ENCODE measurements at places on chromosomes 12 and 14.

DNA sequence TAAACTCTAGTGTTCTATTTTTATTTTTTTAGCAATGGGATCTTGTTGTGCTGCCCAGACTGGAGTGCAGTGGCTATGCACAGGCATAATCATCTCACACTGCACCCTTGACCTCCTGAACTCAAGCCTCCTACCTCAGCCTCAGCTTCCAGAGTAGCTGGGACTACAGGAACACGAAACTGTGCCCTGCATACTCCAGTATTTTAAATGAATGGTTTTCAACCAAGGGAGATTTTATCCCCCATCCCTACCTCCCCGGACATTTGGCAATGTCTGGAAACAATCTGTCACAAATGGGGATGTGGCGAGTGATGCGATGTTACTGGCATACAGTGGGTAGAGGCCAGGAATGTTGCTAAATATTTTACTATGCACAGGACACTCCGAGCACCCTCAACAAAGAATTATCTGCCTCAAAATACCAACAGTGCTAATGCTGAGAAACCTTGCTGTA, 2.1 kb downstream of the CBX5 start:
- no peak for DNase-seq

- DNase-seq: no peak
Measured at GRCh38 chr12:107779077-107779831, 4.8 kb downstream of the ASCL4 start.

DNA sequence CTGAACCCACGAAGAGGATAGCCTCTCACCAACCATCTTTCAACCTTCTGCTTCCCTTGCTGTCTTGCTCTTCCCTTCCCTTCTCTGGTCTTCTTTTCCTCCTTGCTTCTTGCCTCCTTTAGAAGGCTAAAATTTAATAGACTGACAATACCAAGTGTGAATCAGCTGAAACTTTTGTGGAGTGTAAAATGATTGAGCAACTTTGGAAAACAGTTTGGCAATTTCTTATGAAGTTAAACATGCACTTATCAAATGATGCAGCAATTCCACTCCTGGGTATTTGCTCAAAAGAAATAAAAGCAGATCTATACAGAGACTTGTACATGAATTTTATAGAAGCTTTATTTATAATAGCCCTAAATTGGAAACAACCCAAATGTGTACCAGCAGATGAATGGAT, 3.3 kb upstream of the KRT86 start:
- DNase-seq: no peak

DNA sequence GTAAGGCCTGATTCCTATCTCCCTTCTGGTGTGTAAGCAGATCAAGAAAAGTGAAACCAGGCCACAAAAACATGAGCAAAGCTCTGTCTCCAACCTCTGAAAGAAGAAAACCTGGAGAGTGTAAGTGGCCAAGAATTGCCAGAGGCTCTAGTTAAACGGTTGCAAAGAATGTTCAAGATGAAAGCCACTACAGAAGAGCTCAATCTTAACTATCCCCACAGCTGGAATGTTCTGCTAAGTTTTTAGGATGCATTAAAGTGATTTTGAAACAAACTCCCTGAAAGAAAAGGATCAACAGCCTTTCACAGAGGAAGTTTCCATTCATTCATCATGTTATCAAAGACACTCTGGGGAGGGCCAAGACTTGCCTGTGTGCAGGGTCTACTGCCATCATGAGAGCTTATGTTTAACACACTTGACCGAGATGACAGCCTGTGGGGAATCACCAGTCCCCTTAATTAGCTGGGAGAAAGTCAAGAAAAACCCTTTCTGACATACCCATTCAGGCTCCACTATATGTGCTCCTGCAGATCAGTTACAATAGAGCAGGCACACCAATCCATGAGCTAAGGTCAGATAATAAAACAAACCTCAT, 128.0 kb upstream of the OVCH1 start:
- DNase-seq: no peak

DNA sequence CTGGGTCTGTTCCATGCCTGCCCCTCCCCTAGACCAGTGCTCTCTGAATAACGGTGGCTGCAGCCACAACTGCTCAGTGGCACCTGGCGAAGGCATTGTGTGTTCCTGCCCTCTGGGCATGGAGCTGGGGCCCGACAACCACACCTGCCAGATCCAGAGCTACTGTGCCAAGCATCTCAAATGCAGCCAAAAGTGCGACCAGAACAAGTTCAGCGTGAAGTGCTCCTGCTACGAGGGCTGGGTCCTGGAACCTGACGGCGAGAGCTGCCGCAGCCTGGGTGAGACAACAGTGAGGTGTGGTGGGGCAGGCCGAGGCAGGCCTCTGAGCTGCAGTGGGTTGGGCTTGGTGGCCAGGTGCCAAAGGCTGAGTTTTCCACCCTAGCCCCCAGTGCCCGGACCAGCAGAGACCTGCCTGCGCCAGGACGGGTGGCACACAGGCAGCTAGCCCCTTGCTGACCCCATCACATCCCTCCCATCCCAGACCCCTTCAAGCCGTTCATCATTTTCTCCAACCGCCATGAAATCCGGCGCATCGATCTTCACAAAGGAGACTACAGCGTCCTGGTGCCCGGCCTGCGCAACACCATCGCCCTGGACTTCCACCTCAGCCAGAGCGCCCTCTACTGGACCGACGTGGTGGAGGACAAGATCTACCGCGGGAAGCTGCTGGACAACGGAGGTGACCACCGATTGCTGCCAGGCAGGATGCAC, 28.2 kb upstream of the LRP1-AS start:
- DNase-seq: peak; percentile 56

DNA sequence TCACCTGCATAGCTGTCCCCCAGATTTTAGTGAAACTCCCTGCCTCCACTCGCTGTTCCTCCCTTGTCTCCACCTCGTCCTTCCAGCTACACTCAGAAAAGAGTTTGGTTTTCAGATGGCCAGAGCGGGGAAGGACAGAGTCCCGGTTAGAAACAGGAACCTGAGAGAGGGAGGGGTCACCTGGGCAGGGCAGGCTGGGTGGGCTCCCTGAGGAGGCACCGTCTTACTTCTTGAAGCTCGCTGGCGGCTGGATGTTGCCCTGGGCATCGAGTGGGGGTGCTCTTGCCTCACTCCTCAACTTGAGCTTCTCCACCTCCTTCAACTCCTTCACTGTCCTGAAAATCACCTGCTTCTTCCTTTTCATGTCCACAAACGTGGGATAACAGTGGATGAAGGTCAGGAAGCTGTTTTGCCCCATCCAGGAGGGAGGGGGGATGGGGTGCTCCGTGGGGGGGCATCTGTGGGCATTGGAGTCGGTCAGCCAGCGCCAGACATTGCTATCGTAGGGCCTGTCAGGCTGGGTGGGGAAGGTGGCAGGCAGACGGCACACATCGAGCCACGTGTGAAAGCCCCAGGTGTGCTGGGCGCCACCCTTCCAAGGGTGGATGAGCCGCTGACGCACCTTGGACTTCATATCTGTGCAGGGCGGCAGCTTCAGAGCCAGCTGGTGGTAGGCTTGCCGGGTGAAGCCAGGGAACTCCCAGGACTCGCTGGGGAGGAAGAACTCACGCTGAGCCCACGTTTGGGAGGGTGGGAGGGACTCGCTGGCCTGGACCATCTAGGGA, 2.0 kb downstream of the TEX52 start:
- DNase-seq: no peak

- no peak for DNase-seq
Measured at GRCh38 chr12:93733928-93734327, 56.8 kb downstream of the CRADD start.

GRCh38 chr14:29463727-29464395, 463.8 kb downstream of the PRKD1 start:
- DNase-seq: no peak

DNA sequence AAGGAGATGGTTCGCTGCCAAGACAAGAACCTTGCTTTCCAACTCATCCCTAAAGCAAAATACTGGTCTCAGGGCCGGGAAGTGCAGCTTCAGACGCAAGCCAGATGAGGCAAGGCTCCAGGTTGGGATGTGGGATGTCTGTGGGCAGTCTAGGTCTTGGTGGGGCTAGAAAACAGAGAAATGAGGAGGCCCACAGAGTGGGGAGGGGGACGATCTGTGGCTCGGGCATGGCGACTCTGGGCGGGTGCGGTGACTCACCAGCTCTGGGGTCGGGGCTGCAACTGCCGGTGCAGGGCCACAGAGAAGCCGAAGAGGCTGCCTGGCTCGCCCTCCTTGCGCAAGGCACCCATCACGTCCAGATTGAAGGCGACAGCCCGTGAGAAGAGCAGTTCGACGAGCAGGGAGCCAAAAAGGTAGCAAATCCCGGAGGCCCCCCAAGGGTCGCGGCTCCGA, 459 bp downstream of the ITGA7 start:
- DNase-seq: no peak

DNA sequence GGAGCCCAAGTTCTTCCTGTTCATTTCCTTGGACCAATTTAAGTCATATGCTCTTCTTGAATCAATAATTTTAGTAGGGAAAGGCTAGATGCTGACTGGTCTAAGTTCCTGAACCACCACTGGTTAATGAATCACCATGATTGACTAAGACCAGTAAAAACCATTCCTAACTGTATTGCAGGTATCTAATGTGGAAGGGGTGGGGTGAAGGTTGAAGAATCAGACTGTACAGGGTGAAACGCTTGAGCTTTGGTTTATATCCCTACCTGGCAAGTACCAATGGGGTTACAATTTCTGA, 100.1 kb downstream of the DYRK2 start:
- no peak for DNase-seq

GRCh38 chr14:50829489-50830043, 1.4 kb downstream of the NIN start:
- DNase-seq: no peak

GRCh38 chr12:55978393-55978792, 4.5 kb downstream of the RAB5B start:
- no peak for DNase-seq

DNA sequence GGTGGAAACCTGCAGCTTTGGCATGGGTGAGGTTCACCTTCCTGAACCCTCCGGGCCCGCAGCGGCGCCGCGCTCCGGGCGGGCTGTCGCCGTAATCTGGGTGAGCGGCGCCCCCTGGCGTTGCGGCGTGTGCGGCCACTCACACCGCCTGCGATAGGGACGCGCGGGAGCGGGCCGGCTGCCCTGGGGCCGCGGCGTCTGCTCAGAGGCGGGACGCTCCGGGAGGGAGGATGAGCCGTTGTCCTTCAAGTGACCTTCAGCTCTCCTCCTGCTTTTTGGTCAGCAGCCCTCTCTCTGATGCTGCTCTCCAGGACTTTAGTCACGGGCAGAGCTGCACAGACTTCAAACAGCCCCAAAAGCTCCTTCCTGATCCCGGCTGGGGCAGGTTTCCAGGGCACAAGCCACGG, 211.7 kb upstream of the FKBP4 start:
- DNase-seq: peak; percentile 59

- no peak for DNase-seq
Measured at GRCh38 chr14:60349663-60350365, 100.8 kb downstream of the PPM1A start.

All from stimulated activated CD4-positive, alpha-beta T cell treated with anti-CD3 and anti-CD28 coated beads, TNF-alpha, amount 100 ng/mL, for 24 hours (primary cell).